ENCODE measurements at places on chromosomes 7 and 10.

DNA sequence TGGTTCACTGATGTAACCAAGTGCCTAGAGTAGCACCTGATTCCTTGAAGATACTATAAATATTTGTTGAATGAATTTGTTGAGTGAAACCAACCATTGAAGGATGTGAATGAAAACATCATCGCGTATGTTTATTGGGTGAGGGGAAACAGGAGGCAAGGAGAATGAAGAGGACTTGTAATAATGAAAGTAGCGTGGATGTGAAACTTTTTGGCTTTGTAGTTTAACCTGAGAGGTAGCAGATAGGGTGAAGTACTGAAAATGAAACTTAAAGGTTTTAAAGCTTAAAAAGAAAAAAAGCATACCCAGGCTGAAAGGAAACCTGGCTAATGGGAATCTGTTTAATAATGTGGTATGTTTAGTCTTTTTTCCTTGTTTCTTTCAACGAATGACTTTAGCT lies 5.2 kb downstream of the CCNY start:
- no peak for DNase-seq

- no peak for DNase-seq
These were observed 37.2 kb downstream of the RAPGEF5 start for GRCh38 chr7:22319424-22320403.

DNA sequence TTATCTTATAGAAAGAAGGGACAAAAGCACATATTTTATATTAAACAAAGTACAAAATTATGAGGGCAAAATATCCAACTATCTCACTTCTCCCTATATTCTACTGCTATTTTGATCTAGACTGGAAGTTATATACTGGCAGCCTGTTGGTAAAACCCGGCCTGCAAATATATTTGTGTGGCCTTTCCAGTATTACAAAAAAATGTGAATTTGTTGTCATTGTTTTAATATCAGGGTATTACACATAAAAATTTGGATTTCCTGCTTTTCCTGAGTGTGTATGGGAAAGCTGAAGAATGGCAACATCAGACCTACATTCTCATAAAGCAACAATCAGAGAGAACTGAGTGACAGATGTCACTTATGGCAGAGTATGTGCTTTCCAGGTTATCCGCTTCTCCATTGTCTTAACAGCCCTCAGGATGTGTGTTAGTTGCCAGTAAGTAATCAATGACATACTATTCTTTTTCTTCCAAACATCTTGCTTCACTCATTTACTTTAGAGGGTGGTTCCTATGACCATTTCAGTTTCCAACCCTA lies 7.3 kb downstream of the SYPL1 start:
- no peak for DNase-seq

GRCh38 chr10:116216676-116217075 lies 56.3 kb downstream of the GFRA1 start:
- no peak for DNase-seq

DNA sequence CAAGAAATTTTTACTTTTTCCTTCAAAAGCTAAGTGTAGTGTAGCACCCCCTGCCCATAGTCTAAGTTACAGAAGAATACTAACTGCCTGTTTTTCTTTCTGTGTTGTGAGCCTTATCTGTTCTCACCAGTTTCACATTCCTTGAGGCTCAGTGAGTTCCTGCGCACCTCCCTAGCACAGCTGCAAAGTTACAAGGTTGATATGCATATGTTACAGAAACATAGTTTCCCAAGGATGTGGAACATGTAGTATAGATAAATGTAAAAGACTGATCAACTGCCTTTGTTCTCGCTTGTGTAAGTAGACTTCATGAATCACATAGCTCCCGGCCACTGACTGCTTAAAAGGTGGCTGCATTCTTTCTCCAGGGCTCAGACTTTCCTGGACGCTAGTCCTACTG lies 6.7 kb upstream of the ZNF33B start:
- no peak for DNase-seq

DNA sequence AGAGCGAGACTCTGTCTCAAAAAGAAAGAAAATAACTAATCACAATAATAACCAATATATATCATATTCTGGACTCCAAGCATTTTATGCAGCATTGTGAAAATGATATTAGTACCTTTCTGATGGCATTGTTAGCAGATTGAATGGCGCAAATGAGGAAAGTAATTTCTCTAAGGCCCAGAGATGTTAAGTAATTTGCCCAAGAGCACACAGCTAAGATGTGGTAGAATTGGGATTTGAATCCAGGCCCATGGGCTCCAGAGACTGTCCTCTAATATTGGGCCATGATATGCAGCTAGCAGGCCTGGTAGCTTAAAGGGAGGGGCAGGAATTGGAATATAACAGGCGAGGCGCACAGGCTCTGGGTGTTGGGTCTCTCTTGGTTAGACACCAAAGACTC lies 44.1 kb downstream of the ZNF503 start:
- DNase-seq, result no peak

DNA sequence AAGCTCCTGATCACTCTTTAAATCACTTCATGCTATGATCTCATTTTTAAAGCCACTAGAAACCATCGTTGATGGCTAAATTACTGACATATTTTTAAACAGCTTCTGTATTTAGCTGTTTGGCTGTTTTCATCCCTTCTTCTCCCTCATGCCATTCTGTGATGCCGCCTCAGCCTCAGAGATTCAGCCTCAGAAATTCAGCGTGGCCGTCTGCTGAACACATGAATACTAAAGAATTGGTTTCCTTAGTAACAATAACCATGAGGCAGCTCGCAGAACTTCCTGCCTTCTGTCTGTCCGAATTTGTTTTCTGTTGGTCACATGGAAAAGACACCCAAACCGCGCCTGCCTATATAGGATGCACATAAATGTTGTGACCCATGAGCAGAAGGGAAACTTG lies 31.0 kb upstream of the FZD1 start:
- DNase-seq, result no peak

GRCh38 chr10:75493464-75493863 lies 62.0 kb downstream of the LRMDA start:
- no peak for DNase-seq

DNA sequence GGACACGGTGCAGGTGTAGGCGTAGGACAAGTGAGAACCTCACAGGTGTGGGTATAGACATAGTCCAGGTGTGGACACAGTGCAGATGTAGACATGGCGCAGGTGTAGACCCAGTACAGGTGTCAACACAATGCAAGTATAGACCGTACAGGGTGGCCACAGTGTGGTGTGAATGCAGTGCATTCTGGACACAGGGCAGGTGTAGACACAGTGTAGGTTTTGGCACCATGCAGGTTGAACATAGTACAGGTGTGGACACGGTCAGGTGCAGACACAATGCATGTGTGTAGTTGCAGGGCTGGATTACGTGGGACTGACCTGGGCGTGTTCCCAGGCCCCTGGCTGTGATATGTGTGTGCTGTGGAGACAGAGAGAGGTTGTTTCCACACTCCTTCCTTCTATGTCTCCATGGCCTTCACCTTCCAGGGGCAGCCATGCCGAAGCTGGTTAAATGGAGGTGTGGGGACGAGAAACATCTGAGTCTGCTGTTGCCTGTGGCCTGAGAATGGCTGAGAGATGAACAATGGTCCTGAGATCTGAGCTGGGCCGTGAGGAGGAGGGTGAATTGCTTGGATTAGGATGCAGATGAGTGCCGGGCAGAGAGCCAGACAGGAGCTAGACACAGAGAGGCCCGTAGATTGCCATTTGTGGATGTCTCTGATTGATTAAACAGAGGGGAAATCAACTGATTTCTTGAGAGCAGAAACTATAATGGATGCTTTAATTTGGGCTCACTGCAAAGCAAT lies 343.9 kb upstream of the SHH start:
- DNase-seq, result no peak

DNA sequence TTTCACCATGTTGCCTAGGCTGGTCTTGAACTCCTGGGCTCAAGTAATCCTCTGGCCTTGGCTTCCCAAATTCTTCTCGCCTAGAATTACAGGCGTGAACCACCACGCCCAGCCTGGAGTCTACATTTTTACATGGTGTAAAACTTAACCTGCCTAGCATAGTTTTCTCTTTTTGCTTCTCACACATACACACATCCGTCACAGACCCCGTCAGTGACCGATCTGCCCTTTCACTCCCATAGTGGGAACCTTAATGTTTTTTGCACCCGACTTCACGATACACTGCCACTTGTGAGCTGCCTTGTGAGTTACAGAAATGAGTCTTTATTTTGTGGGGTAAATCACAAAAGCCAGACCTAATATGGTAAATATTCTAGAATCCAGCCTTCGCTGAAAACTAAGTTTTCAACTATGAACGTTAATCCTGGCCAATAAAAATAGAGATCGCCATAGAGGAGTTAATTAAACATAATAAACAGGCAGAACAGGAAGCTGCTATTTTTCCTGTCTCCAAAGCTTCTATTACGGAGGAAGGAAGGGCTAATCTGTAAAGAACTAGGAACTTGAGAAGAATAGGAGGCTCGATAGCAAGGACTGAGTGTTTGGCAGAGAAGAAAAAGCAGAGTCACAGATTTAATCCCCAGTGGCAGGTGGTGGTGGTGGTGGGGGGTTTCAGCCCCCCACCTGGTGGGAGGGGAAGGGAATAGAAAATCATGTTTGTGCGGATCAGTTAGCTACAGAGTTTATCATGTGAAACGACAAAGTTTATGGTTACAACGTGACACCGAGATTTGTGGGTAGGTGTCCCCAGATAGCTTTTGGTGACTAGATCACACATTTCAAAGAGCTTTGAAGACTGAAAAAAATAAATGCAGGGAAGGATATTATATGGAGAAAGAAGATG lies 14.7 kb upstream of the FAM171A1 start:
- no peak for DNase-seq

DNA sequence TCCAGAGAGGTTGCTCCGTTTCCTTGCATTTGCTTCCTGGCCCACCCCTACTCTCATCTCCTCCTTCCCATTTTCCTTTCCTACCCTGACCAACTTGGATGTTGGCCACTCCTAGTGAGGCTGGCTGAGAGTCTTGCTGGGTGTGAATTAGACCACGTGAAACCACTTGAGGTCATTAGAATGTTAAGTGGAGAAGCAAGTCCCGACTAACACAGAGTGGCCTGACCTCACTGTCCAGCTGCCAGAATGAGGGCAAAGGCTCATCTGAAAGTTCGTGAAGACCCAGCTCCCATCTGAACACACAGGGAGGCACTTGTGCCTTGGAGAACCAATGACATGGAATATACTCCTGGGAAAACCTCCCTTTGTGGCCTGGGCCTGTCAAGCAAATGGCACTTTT lies 80.8 kb downstream of the WDR11 start:
- no peak for DNase-seq

- DNase-seq, result no peak
These were observed 701.2 kb upstream of the IGFBP3 start for GRCh38 chr7:46622251-46622650.

DNA sequence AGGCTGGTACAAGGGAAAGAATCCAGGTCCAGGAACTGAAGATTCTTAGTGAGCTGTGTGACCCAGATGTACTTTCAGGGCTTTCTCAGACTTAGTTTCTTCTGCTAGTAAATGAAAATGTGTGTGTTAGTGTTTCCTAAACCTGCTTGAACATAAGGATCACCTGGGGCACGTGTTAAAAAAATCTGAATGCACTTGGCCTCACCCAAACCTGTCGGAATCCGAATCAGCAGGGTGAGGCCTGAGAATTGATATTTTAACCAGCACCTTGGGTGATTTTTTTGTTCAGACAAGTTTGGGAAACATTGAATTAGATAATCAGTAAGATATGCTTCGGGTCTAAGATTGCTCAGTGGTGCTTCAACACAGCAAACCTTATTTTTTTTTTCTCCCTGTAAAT lies 59.7 kb downstream of the ZNF365 start:
- no peak for DNase-seq

DNA sequence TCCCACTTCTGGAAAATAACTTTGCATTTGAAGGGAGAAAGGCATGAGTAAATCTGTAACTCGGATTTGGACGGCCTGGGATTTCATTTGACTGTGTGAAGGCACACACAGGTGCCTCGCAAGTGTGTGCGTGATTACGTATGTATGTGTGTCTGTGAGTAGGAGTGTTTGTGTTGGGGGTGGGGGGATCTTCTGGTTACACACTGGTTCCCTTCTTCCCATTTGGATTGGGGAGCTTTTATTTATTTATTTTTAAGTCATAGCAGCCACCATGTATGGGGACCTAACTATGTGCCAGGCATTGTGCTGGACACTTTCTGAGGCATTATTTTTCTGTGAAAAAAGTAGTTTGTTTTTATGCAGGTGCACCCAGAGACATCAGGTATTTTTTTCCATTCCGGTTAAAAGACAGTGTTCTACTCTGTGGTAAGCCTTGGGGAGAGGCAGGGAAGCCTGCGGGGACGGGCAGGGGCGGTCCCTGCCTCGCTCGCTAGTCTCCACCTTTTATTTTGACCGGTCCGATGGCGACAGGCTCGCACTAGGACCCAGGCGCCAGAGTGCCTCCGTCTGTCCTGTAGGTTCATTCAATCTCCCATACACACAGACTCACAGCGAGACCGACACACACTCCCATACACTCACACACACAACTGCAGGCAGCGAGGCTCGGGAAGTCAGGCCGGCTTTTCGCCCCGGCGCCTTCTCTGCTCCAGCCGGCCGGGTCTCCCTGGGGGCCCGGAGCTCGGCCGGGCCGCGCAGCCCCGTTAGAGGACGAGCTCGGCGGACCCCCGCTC lies at the start of gene MXI1:
Gene MXI1 (plus strand): TSS at position 595 of the 794 bp plus-strand sequence. CDS start 204 bp downstream, outside the sequence.
- DNase-seq, result peak; percentile 65

DNA sequence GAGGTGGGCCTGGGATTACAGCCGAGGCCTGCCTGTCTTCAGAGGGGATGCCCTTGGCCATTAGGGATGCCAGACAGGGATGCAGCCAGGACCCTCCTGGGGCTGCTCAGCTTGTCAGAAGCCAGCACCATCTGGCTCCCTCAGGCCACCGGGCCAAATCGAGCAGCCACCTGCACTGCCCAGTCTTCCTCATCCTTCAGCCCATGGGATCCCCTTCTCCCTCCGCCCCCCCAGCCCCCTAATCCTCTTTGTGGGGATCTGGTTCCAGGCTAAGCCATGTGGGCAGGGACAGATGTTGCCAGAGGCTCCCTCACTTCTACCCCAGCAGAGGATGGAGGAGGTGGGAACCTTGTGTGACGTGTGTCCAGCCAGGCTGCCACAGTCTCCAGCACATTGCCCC lies 137.4 kb upstream of the PPIF start:
- DNase-seq, result no peak

DNA sequence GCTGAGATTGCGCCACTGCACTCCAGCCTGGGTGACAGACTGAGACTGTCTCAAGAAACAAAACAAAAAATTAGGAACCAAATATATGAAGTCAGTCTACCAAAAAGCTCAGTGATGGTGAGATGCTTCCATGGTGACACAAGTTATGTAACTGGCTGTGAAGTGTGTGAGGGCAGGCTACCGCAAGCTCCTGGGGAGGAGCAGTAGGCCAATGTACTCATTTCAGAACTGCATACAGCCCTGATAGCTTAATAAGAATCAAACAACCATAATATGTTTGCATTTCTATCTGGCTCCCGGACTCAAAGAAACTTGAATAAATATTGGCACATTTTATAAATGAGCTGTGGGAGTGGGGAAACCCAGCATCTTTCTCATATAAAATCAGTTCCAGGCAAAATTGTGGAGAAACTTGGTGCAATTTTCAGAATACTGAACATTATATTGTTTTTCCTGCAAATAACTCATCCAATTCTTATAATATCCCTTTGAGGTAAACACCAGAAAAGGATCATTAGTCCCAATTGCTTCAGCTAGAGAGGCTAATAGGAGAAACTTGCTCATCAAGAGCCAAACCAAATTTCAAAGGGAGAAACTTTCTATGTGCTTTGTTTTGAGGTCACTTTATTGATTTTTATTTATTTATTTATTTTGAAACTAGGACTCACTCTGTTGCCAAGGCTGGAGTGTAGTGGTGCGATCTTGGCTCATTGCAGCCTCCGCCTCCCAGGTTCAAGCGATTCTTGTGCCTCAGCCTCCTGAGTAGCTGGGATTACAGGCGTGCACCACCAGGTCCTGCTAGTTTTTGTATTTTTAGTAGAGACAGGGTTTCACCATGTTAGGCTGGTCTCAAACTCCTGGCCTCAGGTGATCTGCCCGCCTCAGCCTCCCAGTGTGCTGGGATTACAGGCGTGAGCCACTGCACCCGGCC lies 127.0 kb downstream of the SORCS1 start:
- no peak for DNase-seq

All from hippocampal formation (tissue), 2 donors.